ENCODE measurements at places on chromosomes 7 and 10.

- H3K27me3 ChIP-seq: no peaks in the 10 kb centered on the region
- no peaks in the 10 kb centered on the region for H3K4me1 ChIP-seq
- no peaks in the 10 kb centered on the region for H3K36me3 ChIP-seq
- DNase-seq: no peak
- no peak overlapping the region for H3K27ac ChIP-seq
Measured at GRCh38 chr10:88598055-88598454, 11.5 kb downstream of the LIPJ start.

GRCh38 chr10:61464461-61465170 is 11.4 kb upstream of the TMEM26 start:
- H3K27me3 ChIP-seq: no peaks in the 10 kb centered on the region
- no peak overlapping the region for H3K27ac ChIP-seq
- DNase-seq: peak; percentile 75
- peaks cover 2% of the 10 kb centered on the region for H3K4me1 ChIP-seq
- no peak overlapping the region for H3K4me3 ChIP-seq
- H3K36me3 ChIP-seq: no peaks in the 10 kb centered on the region

- DNase-seq: no peak
- peak overlapping the region; percentile 45 for H3K4me3 ChIP-seq
- H3K27ac ChIP-seq: no peak overlapping the region
- no peaks in the 10 kb centered on the region for H3K36me3 ChIP-seq
Measured at GRCh38 chr10:131453721-131454634, 142.5 kb upstream of the TCERG1L start.

- H3K36me3 ChIP-seq: no peaks in the 10 kb centered on the region
- peaks cover under 1% of the 10 kb centered on the region for H3K4me1 ChIP-seq
- H3K27me3 ChIP-seq: peaks cover 8% of the 10 kb centered on the region
Measured at GRCh38 chr10:49133706-49134248, at the start of gene FAM170B. TSS of gene FAM170B (minus strand) at chr10:49134021. CDS start at chr10:49133918, 103 bp downstream.

- H3K27ac ChIP-seq: no peak overlapping the region
- no peak for DNase-seq
- H3K27me3 ChIP-seq: no peaks in the 10 kb centered on the region
Measured at GRCh38 chr7:38953227-38953626, 24.5 kb upstream of the POU6F2 start.

GRCh38 chr7:158133515-158134271 is 453.9 kb downstream of the PTPRN2 start:
- H3K4me3 ChIP-seq: no peak overlapping the region
- no peaks in the 10 kb centered on the region for H3K4me1 ChIP-seq
- no peak overlapping the region for H3K27ac ChIP-seq
- H3K36me3 ChIP-seq: no peaks in the 10 kb centered on the region
- no peak for DNase-seq

GRCh38 chr7:18177815-18178660 is 150.4 kb upstream of the PRPS1L1 start:
- H3K4me3 ChIP-seq: no peak overlapping the region
- H3K4me1 ChIP-seq: no peaks in the 10 kb centered on the region
- no peak overlapping the region for H3K27ac ChIP-seq
- H3K36me3 ChIP-seq: no peaks in the 10 kb centered on the region

DNA sequence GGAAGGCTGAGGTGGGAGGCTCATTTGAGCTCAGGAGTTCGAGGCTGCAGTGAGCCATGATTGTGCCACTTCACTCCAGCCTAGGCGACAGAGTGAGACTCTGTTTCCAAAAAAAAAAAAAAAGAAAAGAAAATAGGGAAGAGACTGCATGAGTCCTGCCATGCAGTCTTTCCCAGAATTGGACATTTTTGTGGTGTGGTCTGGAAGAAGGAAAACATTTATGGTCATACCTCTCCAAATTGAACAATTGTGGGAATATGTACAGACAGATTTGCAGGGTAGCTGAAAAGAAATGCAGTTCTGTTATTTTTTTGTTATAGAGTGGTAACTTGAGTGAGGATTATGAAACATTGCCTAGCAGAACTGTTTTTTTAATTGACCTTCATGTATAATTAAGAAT is 198.1 kb downstream of the AUTS2 start:
- no peak for DNase-seq
- H3K4me1 ChIP-seq: no peaks in the 10 kb centered on the region
- H3K27me3 ChIP-seq: no peaks in the 10 kb centered on the region

DNA sequence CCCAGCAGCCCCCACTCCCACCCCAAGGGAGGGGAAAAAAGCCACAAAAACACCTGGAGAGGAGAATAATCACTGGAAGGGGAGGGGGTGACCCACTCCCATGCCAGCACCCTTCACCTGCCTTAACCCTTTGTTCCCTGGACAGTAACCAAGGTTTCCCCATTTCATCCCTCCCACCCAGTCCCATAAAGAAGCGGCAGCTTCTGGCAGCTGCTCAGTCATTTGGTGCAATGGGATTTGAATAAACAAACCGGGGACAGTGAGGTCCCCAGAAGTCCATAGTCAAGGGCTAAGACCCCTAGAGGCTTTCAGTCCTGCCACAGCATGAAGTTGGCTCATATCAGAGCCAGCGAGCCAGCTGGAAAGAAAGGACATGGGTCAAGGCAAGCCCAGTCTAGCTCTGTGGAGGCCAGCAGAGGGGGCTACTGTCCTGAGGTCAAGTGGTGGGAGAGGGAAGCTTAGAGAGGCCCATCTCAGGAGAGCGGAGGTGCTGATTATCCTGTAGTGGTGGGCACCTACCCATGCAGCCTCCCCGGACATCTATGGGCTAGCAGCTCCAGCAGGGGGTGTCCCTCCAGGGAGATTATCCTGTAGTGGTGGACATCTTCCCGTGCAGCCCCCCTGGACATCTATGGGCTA is 58.9 kb upstream of the LBX1 start:
- H3K4me3 ChIP-seq: no peak overlapping the region
- H3K36me3 ChIP-seq: no peaks in the 10 kb centered on the region
- H3K27me3 ChIP-seq: peaks cover 88% of the 10 kb centered on the region

- H3K27me3 ChIP-seq: no peaks in the 10 kb centered on the region
- peak overlapping the region; percentile 6 for H3K27ac ChIP-seq
- peaks cover 5% of the 10 kb centered on the region for H3K4me1 ChIP-seq
Measured at GRCh38 chr10:118045837-118046394, 825 bp downstream of the RAB11FIP2 start.
